ENCODE measurements at places on chromosomes 6 and 20.

GRCh38 chr6:41332842-41333736 lies 2.3 kb upstream of the NCR2 start:
- DNase-seq, result no peak

GRCh38 chr6:53309059-53309900 lies 39.5 kb downstream of the ELOVL5 start:
- DNase-seq, result no peak

DNA sequence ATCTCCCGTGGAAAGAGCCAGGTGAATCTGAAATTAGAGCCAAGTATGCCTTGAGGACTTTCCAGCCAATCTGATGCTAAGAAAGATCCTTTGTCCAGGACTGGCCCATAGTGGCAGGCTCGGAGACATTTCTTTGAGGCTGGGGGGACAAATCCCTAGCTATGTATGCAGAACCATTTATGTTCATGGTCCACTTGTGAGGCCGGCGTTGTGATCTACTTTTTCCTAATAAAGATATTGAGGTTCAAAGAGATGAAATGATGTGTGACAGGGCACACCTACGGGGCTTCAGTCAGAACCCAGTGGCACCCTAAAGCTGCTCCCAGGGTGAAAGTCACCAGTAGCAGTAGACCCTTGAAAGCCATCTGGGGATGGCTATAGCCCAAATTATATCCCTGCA lies 120.3 kb upstream of the MAFB start:
- DNase-seq, result no peak

- DNase-seq, result no peak
Measured at GRCh38 chr20:47136782-47137181, 219.7 kb downstream of the ZMYND8 start.

GRCh38 chr6:10431423-10432164 lies 16.7 kb upstream of the TFAP2A start:
- no peak for DNase-seq

- peak; percentile 62 for DNase-seq
Measured at GRCh38 chr20:2688041-2688591, 4.5 kb upstream of the EBF4 start.

DNA sequence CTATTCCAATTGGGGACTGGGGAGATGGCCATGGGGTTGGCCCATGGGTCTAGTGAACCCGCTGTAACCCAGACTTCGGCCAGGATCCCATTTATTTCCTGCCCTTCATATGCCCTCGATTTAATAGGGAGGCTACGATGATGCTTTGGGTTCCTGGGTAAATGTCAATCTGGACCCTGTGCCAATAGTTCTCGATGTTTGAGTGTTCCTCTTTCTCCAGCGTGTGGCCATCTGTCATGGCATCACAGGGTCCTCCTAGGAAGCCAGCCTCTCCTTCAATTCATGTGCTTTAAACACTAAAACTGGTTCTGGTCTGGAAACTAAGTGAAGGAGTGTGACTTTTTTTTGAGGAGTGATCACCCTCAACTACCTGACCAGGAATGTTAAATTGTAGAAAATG lies 28.7 kb upstream of the ELMO2 start:
- no peak for DNase-seq

- peak; percentile 76 for DNase-seq
Measured at GRCh38 chr6:33694401-33694931, 17.0 kb downstream of the UQCC2 start.

DNA sequence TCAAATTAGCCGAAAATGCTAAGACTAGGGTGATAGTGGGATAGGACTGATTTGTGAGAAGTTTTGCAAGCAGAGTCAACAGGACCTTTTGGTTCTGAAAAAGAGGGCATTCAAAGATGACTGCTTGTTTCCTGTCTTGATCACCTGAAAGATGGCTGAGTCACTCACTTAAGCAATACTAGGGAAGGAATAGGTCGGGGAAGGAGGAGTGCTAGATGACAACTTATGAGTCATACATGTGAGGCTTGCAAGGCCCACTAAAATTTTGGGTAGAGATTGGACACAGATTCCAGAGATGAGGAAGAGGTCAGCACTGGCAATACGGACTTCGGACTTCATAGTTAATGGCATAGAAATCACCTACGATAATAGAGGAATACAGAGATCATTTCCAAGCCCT lies 89.2 kb downstream of the FAM83B start:
- no peak for DNase-seq

GRCh38 chr20:10347086-10347880 lies 86.7 kb downstream of the MKKS start:
- DNase-seq, result no peak

GRCh38 chr6:145883263-145883662 lies 68.7 kb upstream of the FBXO30 start:
- no peak for DNase-seq

DNA sequence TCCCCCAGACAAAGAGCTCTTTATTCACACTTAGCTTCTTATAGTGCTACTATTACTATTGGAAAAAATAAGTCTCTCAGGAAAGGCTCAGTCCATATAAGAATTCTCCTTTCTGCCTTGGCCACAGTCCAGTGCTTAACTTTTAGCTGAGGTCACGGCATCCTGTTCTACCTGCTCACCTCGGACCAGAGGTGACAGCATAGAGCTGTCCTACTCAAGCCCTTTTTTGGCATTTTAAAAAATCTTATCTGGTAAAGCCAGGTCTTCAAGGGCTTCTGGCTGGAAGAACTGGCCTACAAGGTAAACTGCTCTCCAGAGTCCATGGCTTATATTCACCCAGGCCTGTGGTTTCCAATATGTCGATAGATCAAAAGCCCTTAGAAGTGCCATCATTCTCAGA lies 109.7 kb downstream of the RCAN2 start:
- no peak for DNase-seq

GRCh38 chr6:154923199-154923869 lies 71.8 kb upstream of the TIAM2 start:
- DNase-seq, result no peak

DNA sequence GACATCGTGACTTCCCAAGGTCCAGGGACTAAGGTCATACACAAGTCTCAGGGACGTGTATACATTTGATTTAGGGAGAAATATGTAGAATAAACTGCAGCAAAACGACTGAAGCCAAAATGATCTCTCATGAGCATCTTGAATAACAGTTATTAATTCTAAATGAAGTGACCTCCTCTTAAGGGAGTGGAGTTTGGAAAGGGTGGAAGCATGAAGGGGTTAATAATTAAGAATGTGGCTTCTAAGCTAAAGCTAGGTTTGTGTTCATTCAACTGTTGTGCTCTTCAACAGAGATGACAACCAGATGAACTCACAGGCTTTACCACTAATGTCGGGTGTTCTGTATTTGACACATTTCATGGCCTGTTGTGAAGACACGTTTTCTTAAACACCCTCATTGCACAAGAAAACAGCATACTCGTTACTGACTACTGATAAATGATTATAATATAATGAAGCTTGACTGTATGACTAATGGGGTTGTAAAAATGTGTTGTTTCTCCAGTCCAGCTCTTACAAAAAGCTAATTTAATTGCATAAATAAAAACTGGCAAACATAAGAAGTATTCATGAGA lies 1.5 kb downstream of the PPP1R14C start:
- no peak for DNase-seq

GRCh38 chr20:58081846-58082245 lies 146.6 kb downstream of the ANKRD60 start:
- no peak for DNase-seq

GRCh38 chr6:166786704-166787293 lies 159.7 kb upstream of the RPS6KA2 start:
- no peak for DNase-seq

DNA sequence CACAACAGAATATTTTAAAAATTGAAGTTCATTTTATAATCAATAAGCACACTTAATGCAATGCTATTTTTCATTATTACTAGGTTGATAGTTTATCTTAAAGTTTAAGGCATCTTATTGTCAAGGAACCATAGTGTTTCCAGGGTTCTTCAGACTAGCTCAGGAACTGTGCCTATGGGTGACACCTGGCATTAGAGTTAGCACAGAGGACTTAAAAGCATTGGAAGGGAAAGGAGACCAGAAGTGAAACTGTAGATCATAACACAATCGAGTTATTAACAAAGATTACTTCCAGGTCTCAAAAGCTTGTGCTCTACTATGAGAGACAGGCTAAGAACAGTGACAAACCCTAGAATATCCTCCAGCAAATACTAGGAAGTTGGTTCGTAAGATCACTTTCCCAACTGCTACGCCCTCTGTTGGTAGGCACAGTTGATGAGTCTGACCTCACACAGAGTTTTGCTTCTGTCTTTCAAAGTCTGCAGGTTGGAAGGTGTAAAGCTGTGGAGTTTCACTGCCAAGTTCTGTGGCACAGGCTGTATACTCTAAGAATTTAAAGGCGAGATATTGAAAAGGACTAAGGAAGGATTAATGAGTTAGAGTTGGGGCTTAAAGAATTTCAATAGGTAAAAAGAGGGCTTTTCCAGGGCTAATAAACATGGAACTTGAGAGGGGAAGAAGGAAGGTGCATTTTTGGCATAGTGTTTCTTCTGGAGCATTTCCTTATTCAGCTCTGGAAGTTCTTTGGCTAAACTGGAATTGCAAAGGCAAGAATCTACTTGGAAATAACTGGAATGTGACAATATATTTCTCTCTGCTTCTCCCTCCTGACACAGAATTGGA lies 531.3 kb upstream of the JAG1 start:
- peak; percentile 1 for DNase-seq

GRCh38 chr6:37643851-37644672 lies 53.6 kb downstream of the MDGA1 start:
- DNase-seq, result no peak

DNA sequence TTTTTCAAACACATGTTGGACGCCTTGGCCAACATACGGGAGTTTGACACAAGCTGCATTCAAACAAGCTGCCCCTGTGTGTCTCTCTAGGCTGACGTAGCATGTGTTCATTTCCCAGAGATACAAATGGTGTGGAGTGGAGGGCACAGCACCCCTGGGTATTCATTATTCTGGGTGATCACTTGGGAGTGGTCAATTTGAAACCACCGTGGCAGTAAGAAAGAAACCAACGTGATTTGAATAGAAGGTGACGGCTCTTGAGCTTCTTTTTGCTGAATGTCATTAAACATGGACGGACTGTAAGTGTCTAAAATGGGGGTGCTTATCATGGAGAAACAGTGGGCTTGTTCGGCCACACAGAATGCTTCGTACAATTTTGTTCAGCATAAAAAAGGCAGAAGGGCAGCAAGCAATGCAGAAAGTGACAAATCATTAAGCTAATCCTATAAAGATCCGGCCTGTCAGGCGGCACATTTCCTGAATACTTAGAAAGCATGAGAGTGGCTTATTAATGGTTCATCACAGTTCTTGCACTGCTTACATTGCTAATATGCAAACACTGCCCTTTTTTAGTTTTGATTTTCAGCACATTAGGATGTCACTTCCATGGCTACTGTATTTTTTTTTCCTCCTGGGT lies 1261.9 kb upstream of the CITED2 start:
- no peak for DNase-seq

- no peak for DNase-seq
Measured at GRCh38 chr20:41031243-41031619, 2.6 kb downstream of the TOP1 start.

GRCh38 chr6:5246141-5247097 lies 14.3 kb downstream of the LYRM4 start:
- DNase-seq, result no peak

DNA sequence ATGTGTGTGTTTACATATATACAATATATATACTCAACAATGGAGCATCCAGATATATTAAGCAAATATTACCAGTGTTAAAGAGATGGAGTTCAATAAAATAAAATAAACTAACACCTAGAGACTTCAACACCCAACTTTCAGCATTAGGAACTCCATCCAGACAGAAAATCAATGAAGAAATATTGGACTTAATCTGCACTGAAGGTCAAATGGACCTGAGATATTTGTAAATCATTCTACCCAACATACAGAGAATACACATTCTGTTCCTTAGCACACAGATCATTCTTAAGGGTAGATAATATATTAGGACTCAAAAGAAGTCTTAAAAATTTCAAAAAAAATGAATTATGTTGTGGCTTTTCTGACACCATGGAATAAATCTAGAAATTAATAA lies 832.3 kb upstream of the ADGRB3 start:
- no peak for DNase-seq

GRCh38 chr6:109381061-109381746 lies 1.1 kb downstream of the CD164 start:
- DNase-seq, result no peak

GRCh38 chr6:99458319-99458718 lies 33.2 kb upstream of the PNISR start:
- no peak for DNase-seq

DNA sequence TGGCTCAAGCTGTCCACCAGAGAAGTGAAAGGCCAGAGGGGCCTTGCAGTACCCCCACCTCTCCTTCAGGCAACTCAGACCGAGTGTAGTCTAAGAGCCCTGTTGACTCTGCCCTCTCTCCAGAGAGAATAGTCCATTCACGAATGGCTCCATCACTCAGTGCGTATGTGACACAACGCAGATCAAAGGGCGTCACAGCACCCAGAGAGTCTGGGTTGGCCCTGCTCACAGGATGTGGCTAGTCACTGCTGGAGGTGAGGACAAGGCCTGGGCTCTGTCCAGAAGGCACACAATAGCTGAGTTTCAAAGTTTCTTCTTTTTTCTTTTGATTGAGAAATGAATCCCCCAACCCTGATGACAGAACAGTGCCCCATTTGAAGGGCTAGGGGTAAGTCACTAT lies 74.1 kb downstream of the TRMT11 start:
- no peak for DNase-seq

DNA sequence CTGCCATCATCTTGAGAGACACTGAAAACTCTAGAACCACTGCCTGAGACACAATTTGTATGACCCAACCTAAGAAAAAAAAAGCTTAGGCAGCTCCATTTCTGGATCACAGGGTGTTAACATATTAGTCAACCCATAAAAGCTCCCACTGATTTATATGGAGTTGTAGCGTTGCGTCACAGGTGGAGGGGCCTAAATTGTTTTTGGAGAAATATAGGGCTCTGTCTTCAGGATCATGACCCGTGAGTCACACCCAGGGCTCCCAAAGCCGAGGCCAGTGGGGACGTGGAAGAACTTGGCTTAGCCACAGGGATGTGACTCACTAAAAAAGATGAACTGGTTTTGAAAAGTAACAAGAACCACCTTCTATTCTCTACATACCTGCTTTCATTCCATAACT lies 116.5 kb upstream of the BMP2 start:
- DNase-seq, result no peak

- peak; percentile 66 for DNase-seq
Measured at GRCh38 chr20:59933849-59934585, 580 bp upstream of the SYCP2 start.

- no peak for DNase-seq
Measured at GRCh38 chr20:9323622-9324021, 190.8 kb upstream of the LAMP5 start.

DNA sequence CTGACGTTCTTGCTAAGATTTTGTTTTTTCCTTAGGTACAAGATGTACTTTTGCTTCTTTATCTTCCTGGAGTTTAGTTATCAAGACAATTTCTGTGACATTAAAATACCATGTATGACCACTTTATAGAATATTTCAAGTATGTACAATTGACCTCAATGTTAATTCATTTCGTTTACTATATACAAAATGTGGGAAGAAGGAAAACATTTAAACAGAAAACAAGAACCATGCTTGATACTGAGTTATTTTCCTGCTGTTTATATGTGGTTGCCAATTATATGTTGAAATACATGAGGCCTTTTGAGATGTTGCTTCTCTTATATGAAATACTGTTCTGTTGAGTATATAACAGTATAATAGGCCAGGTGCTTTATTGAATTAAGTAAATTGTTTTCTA lies 184.3 kb downstream of the JARID2 start:
- DNase-seq, result no peak
